ENCODE measurements at places on chromosomes 1 and 21.

DNA sequence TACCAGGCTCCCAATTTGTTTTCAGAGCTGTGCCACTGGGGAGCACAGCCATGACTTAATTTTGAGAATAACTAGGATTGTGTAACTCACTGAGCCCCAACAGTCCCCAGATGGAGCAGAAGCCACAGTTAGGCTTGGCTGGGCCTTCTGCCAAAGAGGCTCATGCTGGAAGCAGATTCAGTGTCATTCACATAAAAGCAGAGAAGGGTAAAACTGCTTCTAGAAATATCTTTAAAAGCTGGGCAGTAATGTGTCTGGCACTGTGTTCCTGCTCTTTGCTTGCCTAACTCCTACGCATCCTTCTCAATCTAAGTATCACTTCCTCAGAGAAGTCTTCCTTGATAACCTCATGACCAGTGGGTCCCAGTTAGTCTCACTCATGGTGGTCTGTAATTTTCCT is 20.3 kb downstream of the STK40 start:
- no peak for DNase-seq

DNA sequence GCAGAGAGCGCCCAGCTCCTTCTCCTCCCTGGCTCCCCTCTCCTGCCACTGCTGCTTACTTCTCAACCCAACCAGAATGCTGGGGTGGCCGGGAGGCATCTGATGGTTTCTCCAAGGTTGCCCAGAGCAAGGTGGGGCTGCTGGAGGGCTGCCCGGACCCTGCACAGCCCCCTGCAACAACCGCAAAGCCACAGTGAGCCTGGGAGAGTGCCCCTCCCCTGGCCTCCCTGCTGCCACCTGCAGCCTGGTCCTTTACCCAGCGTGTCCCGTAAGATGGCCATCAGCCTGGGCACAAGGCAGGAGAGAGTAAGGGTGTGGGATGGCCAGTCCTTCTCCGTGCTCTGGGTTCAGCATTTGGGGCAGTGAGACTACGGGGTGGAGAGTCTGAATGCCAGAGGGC is 17.0 kb downstream of the MX2 start:
- DNase-seq: no peak

- no peak for DNase-seq
These were observed 114.4 kb upstream of the RAB3GAP2 start for GRCh38 chr1:220386494-220387195.

DNA sequence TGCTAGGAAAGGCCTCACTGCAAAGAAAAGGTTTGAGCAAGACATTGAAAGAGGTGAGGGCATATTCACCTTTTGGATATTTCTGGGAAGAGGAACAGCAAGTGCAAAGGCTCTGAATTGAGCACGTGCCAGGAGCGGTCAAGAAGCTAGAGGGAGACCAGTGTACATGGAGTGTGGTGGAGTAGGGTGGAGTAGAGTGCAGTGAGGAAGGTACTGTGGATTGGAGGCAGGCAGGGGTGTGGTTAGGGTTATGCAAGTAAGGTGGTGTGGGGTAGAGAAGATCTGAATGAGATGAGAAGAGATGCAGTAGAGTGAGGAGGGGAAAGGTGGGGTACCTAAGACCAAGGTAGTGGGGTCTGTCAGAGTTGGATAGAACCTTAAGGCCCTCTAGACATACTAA is 119.6 kb downstream of the OMA1 start:
- no peak for DNase-seq

GRCh38 chr1:174818951-174819350 is 180.8 kb upstream of the CACYBP start:
- no peak for DNase-seq

GRCh38 chr1:188043536-188044245 is 1214.9 kb downstream of the PLA2G4A start:
- no peak for DNase-seq

GRCh38 chr1:231329483-231329882 is 8.2 kb downstream of the EXOC8 start:
- DNase-seq: no peak
